ENCODE measurements at places on chromosomes 12 and 14.

- no peak for DNase-seq
Observed at GRCh38 chr12:90287585-90287984, 578.9 kb upstream of the ATP2B1 start.

GRCh38 chr12:47085815-47086252 lies 6.1 kb upstream of the AMIGO2 start:
- no peak for DNase-seq

- DNase-seq, result no peak
Observed at GRCh38 chr14:64238049-64238448, 56.1 kb downstream of the ESR2 start.

- DNase-seq, result no peak
Observed at GRCh38 chr12:11810206-11810545, 160.7 kb downstream of the ETV6 start.

GRCh38 chr12:2318286-2318685 lies 265.5 kb downstream of the CACNA1C start:
- DNase-seq, result no peak

DNA sequence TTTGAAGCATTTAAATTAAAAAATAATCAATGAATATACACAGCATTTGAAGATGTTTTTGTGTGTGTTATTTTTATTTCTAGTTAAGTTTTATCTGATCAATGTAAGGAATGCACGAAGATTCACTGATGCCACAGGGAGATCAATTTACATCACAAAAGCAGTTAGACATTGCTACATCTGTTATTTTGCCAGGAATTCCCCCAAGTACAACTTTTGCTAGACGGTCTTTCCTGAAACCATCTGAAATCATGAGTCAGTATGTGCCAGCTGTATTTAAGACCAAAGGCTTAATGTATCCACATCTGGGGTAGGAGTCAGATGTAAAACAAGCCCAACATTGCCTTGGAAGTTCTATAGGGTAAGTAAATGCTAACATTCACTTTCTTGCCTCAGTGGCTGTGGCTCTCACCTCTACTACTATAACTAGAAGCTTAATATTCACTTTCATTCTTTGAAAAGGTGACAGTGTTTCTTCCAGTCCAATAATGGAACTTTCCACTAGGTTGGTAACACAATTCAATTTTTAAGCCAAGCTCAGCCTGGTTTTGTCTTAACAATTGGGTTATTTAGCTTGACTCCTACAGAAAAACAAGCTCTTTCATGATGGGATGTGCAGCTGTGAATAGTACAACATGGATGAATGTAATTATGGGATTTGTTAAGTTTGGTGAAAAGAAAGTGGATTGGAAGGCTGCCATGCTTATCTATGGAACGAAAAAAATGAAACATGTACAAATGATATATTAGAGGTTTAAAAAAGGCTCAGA lies 385.4 kb upstream of the TMEM132C start:
- DNase-seq, result no peak

GRCh38 chr12:119169150-119169549 lies 9.6 kb upstream of the HSPB8 start:
- DNase-seq, result no peak
